ENCODE measurements at places on chromosomes 11 and 22.

DNA sequence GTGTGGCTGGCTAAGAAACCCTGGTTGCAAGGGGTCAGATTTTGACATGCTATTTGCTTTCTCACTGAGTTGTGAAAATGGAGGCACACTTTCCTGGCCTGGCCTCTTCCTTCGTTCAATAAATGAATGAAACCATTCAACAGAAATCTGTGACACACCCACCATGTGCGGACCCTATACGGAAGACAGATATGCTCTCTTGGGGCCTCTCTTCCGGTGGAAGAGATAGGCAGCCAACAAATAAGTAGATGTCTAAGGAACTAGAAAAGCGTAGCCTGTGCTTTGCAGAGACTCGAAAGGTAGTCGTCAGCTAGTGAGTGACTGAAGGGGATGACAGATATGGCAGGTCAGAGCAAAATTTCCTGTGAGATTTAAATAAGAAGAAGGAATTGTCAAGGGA lies 5.3 kb downstream of the KCNQ1OT1 start:
- DNase-seq: no peak

- DNase-seq: no peak
Measured at GRCh38 chr11:68750195-68751003, 921 bp downstream of the TESMIN start.

DNA sequence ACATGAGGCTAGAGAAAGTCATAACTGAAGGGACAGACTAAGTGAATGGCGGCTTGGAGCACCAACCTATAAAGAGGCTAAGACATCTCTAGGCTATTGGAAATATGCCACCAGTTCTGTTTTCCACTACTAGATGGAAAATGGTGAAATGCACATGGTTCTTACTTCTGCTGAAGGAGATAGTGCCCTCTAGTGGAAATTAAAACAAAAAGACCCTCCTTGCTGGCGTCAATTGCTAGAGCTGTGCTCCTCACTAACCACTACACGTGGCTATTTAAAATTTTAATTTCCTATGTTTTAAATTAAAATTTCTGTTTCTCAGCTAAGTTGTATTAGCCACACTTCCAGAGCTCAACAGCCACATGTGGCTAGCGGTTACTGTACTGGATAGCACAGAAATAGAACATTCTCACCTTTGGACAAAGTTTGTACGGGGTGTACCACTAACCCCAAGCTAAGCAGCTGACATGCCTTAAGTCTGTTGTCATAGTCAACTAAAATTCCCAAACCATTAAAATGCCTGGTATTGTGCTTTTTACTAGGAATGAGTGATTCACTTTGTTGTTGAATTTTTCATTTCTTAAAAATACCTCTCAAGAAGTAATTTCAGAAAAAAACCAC lies 34.1 kb upstream of the CALCA start:
- peak; percentile 66 for DNase-seq

- DNase-seq: no peak
Measured at GRCh38 chr11:135069063-135069462, 657.0 kb upstream of the B3GAT1 start.

DNA sequence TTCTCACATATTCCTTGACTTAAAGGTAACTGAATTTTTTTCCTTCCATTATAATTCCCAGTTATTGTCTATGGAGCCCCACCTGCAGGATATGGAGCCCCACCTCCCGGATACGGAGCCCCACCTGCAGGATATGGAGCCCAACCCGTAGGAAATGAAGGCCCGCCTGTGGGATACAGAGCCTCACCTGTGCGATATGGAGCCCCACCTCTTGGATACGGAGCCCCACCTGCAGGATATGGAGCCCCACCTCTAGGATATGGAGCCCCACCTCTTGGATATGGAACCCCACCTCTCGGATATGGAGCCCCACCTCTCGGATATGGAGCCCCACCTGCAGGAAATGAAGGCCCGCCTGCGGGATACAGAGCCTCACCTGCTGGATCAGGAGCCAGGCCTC lies 28.1 kb downstream of the WBP2NL start:
- DNase-seq: no peak

DNA sequence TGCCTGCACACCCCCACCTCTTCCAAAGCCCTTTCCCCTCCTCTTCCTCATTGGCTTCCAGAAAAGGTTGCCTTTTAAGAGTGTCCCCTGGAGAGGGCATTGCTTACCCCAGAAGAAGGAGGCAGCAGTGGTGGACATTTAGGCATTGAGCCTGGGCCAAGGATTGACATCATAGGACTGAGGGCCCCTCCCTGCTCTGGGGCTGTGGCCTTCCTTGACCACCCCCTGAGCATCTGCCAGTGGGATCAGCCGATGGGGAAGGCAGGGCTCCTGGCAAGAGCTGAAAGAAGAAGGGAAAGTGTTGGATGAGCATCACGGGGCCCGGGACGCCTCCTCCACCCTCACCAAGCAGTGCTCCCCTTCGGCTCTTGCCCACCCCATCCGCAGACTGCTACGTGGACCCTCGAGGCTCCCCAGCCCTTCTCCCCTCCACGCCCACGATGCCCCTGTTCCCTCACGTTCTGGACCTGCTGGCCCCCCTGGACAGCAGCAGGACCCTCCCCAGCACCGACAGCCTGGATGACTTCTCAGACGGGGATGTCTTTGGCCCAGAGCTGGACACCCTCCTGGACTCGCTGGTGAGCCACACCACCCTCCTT lies 37.4 kb downstream of the ZC3H7B start:
- no peak for DNase-seq

GRCh38 chr11:24253237-24253760 lies 243.6 kb upstream of the LUZP2 start:
- no peak for DNase-seq

DNA sequence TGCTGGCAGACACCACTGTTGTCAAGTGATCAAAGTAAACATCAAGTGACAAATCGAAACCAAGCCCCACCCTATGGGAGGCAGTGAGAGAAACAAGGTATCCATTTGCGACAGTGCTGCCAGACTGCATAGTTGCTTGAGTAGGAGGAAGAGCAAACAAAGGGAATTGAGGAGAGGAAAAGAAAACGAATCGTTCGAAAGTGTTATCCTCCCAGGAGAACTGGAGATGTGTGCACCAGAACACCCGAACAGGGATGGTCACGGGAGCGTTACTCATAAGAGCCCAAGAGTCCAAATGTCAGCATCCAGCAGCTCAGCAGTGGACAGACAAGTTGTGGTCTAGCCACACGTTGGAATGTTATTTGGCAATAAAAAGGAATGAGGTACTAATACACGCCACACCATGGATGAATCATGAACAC lies 58.4 kb upstream of the NUP50 start:
- DNase-seq: peak; percentile 74

- no peak for DNase-seq
Measured at GRCh38 chr11:67265633-67266448, 432 bp upstream of the GRK2 start.

GRCh38 chr11:19013181-19013857 lies 47.2 kb downstream of the MRGPRX2 start:
- DNase-seq: peak; percentile 8
